ENCODE measurements at places on chromosomes 1 and 21. TPM values are rescaled to one million over a fixed set of nuclear protein-coding genes. Genes with fewer than 3 reads are reported as not detected.

GRCh38 chr21:45246386-45247320 is 41.0 kb downstream of the POFUT2 start:
- H3K4me1 ChIP-seq = no peaks in the 10 kb centered on the region
- H3K36me3 ChIP-seq = no peaks in the 10 kb centered on the region
- peak; percentile 35 for DNase-seq
- no peaks in the 10 kb centered on the region for H3K27me3 ChIP-seq
- no peak overlapping the region for H3K27ac ChIP-seq
- H3K4me3 ChIP-seq = no peak overlapping the region

- H3K4me1 ChIP-seq = peaks cover 4% of the 10 kb centered on the region
Measured at GRCh38 chr1:215256936-215257679, 174.6 kb downstream of the KCNK2 start.

DNA sequence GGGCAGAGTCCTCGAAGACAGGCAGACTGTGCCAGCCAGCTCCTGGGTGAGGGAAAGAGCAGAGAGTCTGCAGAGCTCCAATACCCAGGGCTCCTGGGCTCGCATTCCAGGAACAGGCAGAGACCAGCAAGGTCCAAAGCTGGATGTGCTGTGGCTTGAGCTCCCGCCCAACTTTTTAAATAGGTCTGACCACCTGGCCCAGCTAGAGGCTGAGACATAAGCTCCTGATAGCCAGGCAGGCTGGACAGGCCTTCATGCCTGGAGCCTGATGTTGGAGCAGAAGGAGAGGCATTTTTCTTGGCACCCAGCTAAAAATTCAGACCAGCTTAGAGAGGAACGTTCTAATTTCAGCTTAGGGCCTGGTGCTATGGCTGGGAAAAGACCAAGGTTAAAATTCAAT is 178.4 kb upstream of the TMEM51 start:
- no peak overlapping the region for H3K4me3 ChIP-seq
- no peaks in the 10 kb centered on the region for H3K4me1 ChIP-seq
- DNase-seq = no peak
- H3K27ac ChIP-seq = no peak overlapping the region

- no peak overlapping the region for H3K27ac ChIP-seq
- H3K4me3 ChIP-seq = no peak overlapping the region
- H3K36me3 ChIP-seq = no peaks in the 10 kb centered on the region
- no peaks in the 10 kb centered on the region for H3K27me3 ChIP-seq
- H3K4me1 ChIP-seq = peaks cover 3% of the 10 kb centered on the region
Measured at GRCh38 chr1:230877146-230877923, 9.0 kb upstream of the C1orf198 start.

- no peak overlapping the region for H3K27ac ChIP-seq
- H3K36me3 ChIP-seq = no peaks in the 10 kb centered on the region
- H3K27me3 ChIP-seq = peaks cover 70% of the 10 kb centered on the region
- no peaks in the 10 kb centered on the region for H3K4me1 ChIP-seq
Measured at GRCh38 chr1:181312946-181313345, 170.4 kb upstream of the CACNA1E start.

GRCh38 chr1:2311184-2312032 is 79.9 kb downstream of the MORN1 start:
- peak; percentile 92 for DNase-seq
- peaks cover 16% of the 10 kb centered on the region for H3K36me3 ChIP-seq
- H3K4me1 ChIP-seq = peaks cover 8% of the 10 kb centered on the region
- H3K27ac ChIP-seq = no peak overlapping the region
- H3K27me3 ChIP-seq = no peaks in the 10 kb centered on the region
- H3K4me3 ChIP-seq = no peak overlapping the region

GRCh38 chr1:28246427-28246832 is 10.5 kb downstream of the ATP5IF1 start:
- H3K27me3 ChIP-seq = no peaks in the 10 kb centered on the region
- H3K4me3 ChIP-seq = peak overlapping the region; percentile 89
- DNase-seq = no peak

- DNase-seq = no peak
- H3K4me3 ChIP-seq = no peak overlapping the region
- peaks cover 65% of the 10 kb centered on the region for H3K36me3 ChIP-seq
- no peaks in the 10 kb centered on the region for H3K4me1 ChIP-seq
Measured at GRCh38 chr1:113126207-113126606, 53.2 kb downstream of the LRIG2 start.

GRCh38 chr1:228469413-228470162 is 17.6 kb upstream of the RNF187 start:
- H3K4me3 ChIP-seq = no peak overlapping the region
- no peaks in the 10 kb centered on the region for H3K4me1 ChIP-seq
- H3K27me3 ChIP-seq = peaks cover 38% of the 10 kb centered on the region
- no peaks in the 10 kb centered on the region for H3K36me3 ChIP-seq
- no peak overlapping the region for H3K27ac ChIP-seq
- DNase-seq = no peak

- H3K4me1 ChIP-seq = peaks cover 4% of the 10 kb centered on the region
- peaks cover 8% of the 10 kb centered on the region for H3K36me3 ChIP-seq
- H3K4me3 ChIP-seq = peak overlapping the region; percentile 91
- H3K27ac ChIP-seq = no peak overlapping the region
- no peaks in the 10 kb centered on the region for H3K27me3 ChIP-seq
Measured at GRCh38 chr1:48469616-48470480, 2.2 kb downstream of the SPATA6 start.

DNA sequence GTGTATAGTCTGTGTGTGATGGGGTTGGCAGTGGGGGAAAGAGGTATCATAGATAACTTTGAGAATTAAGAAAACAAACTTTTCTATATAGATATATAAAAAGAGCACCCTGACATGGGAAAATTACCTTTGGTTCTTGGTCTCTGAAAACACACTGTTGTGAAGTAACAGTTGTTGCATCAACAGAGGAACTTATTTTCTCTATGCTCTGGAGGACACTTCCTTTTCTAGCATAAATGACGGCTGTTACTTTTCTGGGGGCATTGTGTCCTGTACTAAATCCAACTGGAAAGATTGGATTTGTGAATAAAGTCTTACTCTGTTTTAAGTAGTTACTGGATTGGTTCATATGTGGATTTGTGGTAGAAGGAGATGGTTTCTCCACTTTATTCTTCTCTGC is 12.6 kb downstream of the LRIF1 start:
- H3K4me1 ChIP-seq = no peaks in the 10 kb centered on the region
- no peak overlapping the region for H3K4me3 ChIP-seq
- no peak overlapping the region for H3K27ac ChIP-seq
- no peak for DNase-seq
- H3K27me3 ChIP-seq = no peaks in the 10 kb centered on the region

GRCh38 chr1:36880155-36881067 is 153.9 kb downstream of the GRIK3 start:
- H3K27me3 ChIP-seq = no peaks in the 10 kb centered on the region
- no peaks in the 10 kb centered on the region for H3K4me1 ChIP-seq
- H3K4me3 ChIP-seq = no peak overlapping the region
- H3K36me3 ChIP-seq = no peaks in the 10 kb centered on the region
- peak; percentile 25 for DNase-seq

GRCh38 chr1:171850651-171851350 is 9.5 kb downstream of the DNM3 start:
- no peaks in the 10 kb centered on the region for H3K27me3 ChIP-seq
- H3K36me3 ChIP-seq = no peaks in the 10 kb centered on the region
- H3K4me3 ChIP-seq = no peak overlapping the region

DNA sequence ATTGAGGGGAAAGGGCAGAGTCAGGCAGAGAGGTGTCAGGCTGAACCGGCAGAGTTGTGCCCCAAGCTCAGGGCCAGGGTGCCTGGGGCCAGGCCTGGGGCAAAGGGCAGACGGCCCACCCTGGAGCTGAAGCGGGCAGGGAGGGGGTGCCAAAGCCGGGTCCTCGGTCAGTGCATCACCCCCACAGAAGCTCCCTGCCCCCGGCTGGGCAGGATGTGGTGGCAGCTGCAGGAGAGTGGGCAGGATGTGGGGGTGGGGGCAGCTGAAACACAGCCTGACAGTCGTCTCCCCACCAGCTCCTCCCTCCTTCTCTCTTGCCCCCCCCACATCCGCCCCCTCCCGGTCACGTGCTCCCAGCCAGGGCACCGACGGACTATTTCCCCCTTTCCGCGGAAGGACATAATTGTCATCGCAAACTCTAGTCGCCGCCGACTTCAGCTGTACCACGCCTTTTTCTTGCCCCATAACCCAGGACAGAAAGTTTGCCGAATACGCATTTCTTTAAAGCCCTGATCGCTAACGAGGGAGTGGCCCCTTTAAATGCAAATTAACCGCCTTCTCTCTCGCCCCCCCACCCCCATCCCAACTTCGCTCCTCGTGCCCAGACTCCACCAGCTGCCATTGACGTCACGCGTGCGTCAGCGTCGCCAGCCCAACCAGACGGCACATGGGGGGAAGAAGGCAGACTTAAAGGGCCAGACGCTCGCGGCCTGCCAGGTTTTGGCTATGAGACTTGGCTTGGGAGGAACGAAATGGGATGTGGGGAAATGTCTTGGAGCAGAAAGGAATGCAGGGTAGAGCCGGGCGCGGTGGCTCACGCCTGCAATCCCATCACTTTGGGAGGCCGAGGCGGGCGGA is 4.5 kb upstream of the MEF2D start:
- H3K27ac ChIP-seq = peak overlapping the region; percentile 83
- H3K4me1 ChIP-seq = peaks cover 5% of the 10 kb centered on the region
- H3K4me3 ChIP-seq = peak overlapping the region; percentile 72
- DNase-seq = peak; percentile 98

- no peak overlapping the region for H3K4me3 ChIP-seq
- H3K27me3 ChIP-seq = no peaks in the 10 kb centered on the region
- no peak for DNase-seq
- H3K27ac ChIP-seq = peak overlapping the region; percentile 69
- H3K4me1 ChIP-seq = peaks cover 3% of the 10 kb centered on the region
Measured at GRCh38 chr1:19940486-19941205, 17.2 kb upstream of the PLA2G2E start.

- no peak for DNase-seq
- H3K4me3 ChIP-seq = no peak overlapping the region
- peaks cover 52% of the 10 kb centered on the region for H3K36me3 ChIP-seq
- H3K4me1 ChIP-seq = no peaks in the 10 kb centered on the region
- H3K27ac ChIP-seq = no peak overlapping the region
Measured at GRCh38 chr1:1763657-1764621, 14.3 kb downstream of the NADK start.

DNA sequence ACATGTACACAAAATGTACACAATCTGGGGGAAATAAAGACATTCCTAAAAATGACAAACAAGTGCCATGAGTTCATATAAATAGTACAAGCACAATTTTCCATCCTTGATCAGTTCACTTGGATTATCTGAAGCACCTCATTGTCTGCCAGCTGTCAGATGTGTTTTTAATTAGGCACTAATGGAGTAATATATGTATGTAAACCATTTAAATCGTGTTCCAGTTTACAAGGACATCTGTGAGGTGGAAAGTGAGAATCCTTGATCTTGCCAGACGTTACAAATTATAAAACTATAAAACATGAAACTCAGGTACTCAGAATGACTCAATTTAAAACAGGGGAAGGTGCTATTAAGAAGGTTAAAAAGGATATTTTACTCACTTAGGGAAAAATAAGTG is 1312.2 kb downstream of the PLA2G4A start:
- no peak for DNase-seq
- H3K4me1 ChIP-seq = no peaks in the 10 kb centered on the region
- H3K36me3 ChIP-seq = no peaks in the 10 kb centered on the region
- no peaks in the 10 kb centered on the region for H3K27me3 ChIP-seq
- no peak overlapping the region for H3K27ac ChIP-seq
- H3K4me3 ChIP-seq = no peak overlapping the region

DNA sequence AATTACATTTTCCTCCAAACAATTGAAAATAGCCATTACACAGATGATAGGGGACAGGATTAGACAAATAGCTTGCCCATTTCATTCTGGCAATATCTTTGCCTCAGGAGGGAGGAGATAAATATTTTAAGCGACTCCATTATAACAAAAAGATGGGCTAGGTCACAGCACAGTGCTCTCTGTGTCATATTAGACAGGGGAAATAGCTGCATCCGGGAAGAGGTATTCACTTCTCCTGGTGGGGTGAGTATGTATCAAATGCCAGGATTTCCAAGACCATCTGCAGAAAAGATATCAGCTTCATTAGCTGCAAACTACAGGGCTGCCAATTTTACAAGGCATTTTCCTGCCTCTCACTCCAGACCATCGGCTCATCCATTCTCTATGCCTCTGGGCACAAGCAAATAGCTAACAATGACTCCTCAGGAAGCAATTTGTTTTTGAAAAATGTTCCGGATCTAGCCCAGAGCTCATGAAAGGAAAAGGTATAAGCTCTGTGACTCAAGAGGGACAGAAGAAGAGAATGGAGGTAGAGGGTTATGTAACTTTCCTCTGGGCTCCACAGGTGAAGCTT is 41.9 kb upstream of the ANGPTL7 start:
- H3K4me3 ChIP-seq = no peak overlapping the region
- no peak for DNase-seq
- no peaks in the 10 kb centered on the region for H3K4me1 ChIP-seq

DNA sequence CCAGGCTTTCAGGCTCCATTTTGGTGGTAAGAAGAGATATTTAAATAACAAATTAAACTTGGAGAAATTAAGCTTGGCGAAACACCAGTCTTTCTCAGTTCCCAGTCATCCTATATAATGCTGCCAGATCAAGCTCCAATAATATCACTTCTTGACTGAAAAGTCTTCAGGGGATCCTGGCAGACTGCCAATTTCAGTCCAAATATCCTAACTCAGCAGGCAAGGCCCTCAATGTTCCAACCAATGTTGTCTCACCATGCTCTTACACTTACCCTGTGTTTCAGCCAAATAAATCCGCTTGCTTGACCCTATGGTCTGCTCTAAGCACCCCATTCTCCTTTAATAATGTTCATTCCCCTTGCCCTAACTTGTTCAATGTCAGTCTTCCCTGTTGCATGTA is 39.9 kb upstream of the BCL10 start:
- H3K4me3 ChIP-seq = no peak overlapping the region
- H3K27me3 ChIP-seq = no peaks in the 10 kb centered on the region
- no peak overlapping the region for H3K27ac ChIP-seq
- no peak for DNase-seq
- peaks cover 2% of the 10 kb centered on the region for H3K4me1 ChIP-seq

- peaks cover 13% of the 10 kb centered on the region for H3K36me3 ChIP-seq
- no peaks in the 10 kb centered on the region for H3K27me3 ChIP-seq
- peak; percentile 77 for DNase-seq
- no peak overlapping the region for H3K4me3 ChIP-seq
Measured at GRCh38 chr21:37435120-37435519, 68.5 kb downstream of the DYRK1A start.

Gene CR1
- not detected for total RNA-seq

Gene DLGAP3
- 4.0 TPM for total RNA-seq

Gene PTTG1IP
- total RNA-seq = 155 TPM

Gene RFX5
- 72.1 TPM for total RNA-seq

Gene ADAMTSL4
- 3.9 TPM for total RNA-seq

Gene HHIPL2
- 0.45 TPM for total RNA-seq

Gene KIAA1614
- total RNA-seq = 4.7 TPM

Gene OVAAL
- total RNA-seq = not detected

Measured in endodermal cell (in vitro differentiated cells).